Right ventricle myocardium superior (tissue), 1 donor: ENCODE measurements at places on chromosomes 3 and 15.

DNA sequence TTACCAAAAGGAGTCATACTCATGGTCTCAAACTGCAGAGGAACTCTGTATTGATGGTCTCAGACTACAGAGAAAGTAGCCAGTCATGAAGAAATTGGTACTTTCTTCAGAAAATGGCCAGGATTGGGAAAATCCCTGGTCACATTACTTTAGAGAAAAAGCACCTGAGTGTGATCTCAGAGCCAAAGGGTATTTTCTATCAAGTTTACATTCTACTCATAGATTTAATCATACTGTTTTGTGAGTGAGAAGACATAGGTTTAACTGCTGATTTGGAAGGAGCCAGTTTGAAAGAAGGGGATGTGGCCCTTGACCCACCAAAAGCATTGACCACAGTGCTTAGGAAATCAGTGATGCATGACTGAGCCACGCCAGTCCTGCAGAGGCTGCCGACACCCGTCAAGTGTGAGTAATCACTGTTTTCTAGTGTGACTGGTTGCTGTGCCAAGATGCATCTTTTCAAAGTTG lies 203.6 kb downstream of the AKAP13 start:
- DNase-seq = no peak

DNA sequence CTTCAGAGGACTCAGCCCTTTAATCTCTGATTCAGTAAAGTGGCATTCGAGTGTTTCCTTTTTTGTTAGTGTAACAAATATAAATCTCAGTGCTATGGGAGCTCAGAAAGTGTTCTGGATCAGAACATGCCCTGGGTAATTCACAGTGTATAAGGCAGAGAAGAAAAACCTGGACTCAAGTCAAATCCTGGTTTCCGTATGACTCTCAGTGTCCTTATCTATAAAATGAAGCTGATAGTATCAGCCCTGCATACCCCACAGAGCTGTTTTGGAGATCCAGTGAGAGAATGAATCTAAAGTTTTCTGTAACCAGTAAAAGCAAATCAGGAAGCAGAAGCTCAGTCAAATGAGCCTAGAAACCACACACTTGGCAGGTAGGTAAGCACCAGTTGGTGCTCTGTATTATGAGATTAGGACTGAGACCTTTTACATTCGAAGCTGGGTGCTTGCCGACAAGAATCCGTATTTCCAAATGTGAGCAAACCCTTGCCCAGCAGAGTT lies 67.2 kb downstream of the IL1RAP start:
- no peak for DNase-seq

GRCh38 chr3:132758740-132759139 lies 36.5 kb upstream of the NPHP3 start:
- no peak for DNase-seq

DNA sequence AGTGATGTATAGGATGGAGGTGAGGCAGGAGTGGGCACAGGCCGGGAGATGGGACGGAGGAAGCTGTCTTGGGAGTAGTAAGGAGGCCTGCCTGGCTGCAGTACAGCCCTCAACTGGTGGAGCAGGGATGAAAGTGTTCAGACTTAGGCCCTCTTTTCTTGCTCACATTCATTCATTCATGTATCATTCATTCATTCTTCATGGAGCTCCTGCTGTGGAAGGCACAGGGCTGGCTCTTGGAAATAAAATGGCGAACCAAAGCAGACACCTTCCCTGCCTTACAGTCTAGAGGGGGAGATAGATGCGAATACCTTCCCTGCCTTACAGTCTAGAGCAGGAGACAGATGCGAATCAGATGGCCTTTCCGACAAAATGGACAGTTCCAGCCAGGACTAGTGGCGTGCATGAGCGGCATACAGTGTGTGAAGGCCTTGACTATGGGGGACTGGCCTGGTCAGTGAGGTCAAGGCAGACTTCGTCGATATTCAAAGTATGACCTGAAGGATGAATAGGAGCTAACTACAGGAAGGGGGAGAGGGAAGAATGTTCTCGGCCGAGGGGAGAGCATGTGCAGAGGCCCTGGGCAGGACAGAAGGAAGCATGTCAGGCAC lies 143.2 kb upstream of the TLE3 start:
- DNase-seq = no peak

GRCh38 chr3:161403251-161403650 lies 31.9 kb upstream of the SPTSSB start:
- DNase-seq = no peak

- no peak for DNase-seq
Measured at GRCh38 chr15:77840991-77841775, 208.5 kb upstream of the LINGO1 start.

- DNase-seq = no peak
Measured at GRCh38 chr3:197833930-197834715, 43.1 kb downstream of the LRCH3 start.

DNA sequence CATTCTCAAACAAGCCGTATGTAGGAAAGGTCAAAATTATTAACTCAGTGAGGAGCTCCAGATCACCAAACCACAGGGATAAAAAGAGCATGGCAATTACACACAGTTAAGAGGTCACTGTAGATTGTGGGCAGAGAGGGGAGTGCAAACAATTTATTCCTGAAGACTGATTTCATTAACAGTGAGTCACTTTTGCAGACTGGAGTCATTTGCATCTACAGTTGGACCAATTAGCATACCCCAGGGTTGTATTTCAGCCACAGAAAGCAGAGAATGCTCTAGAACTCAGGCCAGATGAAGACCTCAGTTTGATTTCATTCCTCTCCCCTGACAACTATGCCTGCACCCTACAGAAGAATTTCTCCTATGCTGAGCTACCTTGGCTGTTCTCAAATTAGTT lies 40.1 kb downstream of the SETMAR start:
- no peak for DNase-seq

GRCh38 chr15:48409623-48410022 lies 78.4 kb downstream of the DUT start:
- DNase-seq = no peak

DNA sequence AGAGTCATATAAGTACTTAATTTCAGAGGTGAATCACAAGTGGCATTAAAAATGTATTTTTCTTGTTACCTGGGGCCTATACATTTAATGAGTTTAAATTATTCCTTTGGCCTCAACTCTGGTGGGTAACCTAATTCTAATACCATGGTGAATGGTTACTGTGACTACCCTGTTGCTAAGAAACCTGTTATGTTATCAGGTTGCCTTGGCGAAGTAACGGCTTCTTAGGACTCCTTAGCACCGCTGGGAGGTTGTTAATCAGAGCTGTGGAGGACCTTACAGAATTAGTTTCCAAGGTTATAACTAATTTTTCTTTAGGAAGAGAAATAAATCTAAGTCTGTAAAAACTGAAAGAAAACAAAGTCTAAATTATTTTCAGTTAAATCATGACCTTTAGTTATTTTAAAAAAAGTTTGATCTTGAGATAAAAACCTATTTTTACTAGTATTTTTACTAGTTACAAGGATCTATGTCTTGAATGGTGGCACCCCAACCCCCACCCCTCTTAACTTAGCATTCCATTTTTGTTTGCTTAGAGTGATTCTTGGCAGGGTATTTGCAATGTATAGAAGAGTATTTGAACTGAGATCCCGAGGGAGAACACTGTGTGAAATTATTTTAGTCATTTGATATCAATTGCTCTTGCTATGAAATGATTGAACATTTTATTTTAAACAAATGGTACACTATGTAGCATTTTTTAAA lies 155.5 kb downstream of the FNDC3B start:
- no peak for DNase-seq

GRCh38 chr3:129052675-129053074 lies 7.9 kb upstream of the GP9 start:
- peak; percentile 83 for DNase-seq

GRCh38 chr3:153410517-153410916 lies 248.5 kb downstream of the RAP2B start:
- DNase-seq = no peak

DNA sequence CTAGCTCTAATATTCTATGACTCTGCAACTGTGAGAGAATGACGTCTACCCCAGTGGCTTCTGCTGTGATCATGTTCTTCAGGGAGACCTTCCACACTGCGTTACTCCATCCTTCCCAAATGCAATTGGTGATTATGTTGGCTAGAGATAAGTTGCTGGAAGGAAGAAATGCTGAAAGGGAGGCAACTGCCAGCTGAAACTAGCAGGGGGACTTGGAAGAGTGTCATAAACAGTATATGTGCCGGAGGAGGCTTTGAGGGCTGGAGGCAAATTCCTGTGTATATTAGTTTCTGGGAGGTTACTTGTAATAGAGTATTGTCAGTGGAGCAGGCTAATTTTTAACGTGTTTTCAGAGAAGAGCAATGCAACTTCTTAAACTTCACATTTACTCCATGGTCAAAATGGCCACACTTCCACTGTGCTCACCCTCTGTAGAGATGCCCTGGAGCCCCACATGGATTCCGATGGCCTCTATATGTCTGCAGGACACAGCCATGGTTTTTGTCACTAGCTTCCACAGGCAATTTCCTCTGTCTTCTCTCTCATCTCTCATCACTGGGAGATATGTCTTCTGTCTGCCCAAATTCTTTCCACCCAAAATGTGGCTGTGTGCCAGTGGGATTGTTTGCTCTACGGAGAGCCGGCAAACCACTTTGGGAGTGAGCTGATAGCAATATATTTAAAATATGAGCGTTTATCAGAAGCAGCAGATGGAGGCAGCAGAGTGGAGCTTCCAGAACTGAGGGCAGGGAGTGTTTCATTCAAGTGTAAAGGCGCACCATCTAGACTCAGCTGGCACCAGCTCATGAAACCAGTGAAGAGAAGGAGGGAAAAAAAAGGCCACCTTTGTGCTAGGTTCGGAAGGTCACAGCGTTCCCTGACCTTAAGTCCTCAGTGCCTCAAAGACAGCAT lies 13.3 kb upstream of the CD47 start:
- peak; percentile 46 for DNase-seq

- DNase-seq = no peak
Measured at GRCh38 chr3:9123840-9124239, 125.6 kb downstream of the SRGAP3 start.

GRCh38 chr3:58526515-58526957 lies 10.5 kb downstream of the ACOX2 start:
- no peak for DNase-seq

- DNase-seq = no peak
Measured at GRCh38 chr3:120693439-120694171, 11.6 kb upstream of the HGD start.

DNA sequence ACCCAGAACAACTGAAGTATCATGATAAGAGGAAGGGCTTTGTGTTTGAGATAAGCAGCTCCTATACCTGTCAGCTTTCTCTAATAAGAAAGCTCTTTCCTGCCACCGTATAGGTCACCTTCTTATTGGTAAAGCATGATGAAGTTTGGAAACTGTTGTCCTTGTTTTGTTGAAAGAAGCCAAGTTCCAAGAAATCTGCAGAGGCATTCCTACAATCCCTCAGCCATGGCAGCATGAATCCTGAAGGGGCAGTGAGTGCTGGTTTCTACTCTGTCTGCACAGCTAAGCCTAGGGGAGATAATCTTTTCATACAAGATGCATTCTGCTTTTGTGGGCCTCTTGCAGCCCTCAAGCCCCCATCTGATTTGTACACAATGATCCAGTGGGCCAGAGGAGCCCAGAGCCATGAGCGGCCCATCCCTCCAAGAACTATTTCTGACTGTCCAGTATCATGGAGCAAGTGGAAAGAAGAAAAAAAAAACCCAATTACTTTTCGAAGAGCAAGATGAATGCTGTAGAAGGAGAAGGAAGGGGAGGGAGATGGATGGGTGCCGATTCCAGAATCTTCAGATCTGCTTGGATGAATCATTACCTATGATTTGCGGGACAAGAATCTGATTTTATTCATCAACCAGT lies 1.9 kb upstream of the THBS1 start:
- no peak for DNase-seq

DNA sequence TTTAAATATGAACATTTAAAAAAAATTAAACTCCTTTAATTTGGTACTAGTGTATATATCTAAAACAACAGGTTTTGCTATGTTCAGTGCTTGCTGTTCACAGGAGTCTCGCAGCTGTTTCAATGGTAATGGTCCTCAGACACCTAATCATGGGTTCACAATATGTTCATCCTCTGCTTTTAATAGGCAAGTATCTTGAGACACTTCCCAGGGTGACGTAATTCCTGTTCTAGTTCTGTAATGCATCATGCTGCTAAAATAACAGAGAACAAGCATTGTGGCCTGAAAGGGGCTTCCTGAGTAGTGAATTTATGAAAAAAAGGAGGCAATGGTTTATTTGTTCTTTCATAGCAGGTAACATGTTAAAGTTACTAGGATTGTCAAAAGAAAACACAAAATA lies 625.2 kb upstream of the GBE1 start:
- no peak for DNase-seq

DNA sequence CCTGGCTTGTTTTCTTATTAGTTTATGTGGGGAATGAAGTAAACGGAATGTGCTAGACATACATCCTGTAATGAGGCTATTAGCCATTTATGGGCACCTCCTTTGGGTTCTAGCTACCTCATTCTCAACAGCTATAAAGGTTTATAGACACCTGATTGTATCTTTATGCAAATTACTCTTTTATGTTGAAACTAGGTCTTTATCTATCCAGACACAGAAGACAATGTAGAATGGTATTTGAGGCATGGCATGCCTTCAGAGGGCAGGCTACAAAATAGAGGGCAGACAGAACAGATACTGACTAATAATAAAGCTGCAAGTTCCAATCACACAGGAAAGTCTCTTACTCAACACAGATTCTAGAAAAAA lies 27.1 kb downstream of the TBC1D2B start:
- DNase-seq = no peak

DNA sequence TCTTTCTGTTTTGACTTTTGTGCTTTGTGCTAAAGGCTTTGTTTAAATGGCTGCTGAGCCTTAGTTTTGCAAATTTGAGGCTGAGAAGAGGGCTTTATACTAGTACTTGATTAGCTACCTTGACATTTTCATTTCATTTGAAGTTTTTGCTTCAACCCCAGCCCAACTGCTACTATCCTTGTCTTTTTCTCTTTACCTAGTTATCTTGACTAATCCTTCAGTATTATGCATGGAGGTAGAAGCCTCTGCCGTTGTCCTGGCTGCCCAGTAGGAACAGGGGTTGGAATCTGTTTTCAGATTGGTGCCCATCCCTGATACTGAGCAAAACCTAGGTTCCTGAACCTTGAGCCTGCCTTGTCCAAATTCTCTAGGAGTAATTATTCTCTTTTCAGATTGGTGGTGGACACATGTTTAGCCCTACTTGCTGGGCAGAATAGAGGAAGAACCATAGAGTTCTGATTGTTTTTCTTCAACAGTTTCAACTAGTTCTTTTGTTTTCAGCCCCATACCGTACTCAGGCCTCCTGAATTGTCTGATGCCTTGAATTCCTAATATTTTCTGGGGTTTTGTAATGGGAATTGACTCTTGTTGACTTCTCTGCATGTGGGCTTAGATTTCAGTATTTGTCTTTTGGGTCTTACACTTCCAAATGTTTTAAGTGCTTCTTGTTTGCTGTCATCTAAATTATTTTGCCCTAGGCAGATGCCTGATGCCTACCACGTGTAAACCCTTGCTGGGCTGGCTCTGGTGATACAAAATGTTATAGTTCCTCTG lies 143.2 kb downstream of the DOCK3 start:
- DNase-seq = no peak
